ENCODE measurements at places on chromosomes 12 and 14. TPM values are rescaled to one million over a fixed set of nuclear protein-coding genes. Genes with fewer than 3 reads are reported as not detected.

ITGA7 gene
- 23.6 TPM for total RNA-seq

GRCh38 chr14:65866448-65866847 lies 453.9 kb downstream of the FUT8 start:
- no peak for DNase-seq

GRCh38 chr12:49346659-49347310 lies at the start of gene DNAJC22:
TSS of gene DNAJC22 (plus strand) at chr12:49346888. CDS start at chr12:49348873, 1,985 bp downstream.
- no peak for DNase-seq

DNA sequence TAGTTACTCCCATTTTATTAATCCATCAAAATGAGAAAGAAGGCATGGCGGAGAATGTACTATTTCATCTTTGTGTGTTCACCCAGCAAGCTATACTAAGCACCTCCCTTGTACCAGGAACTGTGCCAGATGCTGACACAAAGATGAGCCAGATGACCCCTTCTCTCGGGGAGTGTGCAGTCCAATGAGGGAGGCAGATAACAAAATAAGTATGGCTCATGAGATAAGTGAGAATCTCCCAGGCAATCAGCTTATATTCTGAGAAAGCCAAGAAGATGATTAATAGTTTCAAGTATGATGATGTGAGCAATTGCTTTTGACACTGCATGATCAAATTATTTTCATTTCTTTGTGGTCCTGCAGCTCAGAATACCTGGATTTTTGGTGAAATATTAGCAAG lies 1.3 kb upstream of the TMEM233 start:
- DNase-seq, result no peak

DNA sequence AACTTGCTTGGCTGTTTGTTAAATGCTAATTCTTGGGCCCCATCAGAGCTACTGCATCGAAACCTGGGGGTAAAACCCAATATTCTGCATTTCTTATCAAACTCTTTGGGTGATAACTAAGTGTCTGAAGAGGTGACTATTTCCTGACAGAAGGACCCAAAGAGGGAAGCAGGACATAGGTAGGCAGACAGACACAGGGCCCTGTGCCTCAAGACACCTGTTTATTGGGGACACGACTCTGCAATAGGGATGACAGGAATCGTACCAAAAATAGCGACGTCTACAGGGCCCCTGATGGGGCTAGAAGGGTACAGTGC lies 8.6 kb downstream of the ZNF219 start:
- DNase-seq, result no peak

TSPAN11 gene
- 2.5 TPM for total RNA-seq

DNA sequence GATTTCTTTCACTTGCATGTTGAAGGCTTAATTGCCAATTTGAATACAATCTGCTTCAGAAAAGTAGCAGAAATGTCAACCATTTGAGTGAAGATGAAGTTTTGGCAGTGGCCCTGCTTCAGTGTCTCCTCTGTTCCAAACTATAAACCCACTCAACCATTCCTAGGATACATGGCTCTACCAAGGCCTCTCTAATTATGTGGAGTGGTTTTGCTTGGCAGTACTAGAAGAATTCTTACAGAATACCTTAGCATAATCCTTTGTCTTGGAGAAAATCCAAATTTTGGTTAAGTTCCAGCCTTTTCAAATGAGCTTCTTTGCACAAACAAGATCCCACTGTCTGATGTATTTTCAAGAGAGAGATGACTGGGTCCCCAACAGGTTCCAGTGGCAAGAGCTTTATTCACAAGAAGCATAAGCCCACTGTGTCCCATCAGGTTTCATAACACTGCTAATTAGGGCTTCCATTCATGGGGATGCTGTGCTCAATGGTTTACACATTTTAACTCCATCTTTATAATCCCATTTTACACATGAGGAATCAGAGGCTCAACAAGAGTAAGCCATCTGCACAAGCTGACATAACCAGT lies 234.5 kb downstream of the IPO8 start:
- DNase-seq, result no peak

DNA sequence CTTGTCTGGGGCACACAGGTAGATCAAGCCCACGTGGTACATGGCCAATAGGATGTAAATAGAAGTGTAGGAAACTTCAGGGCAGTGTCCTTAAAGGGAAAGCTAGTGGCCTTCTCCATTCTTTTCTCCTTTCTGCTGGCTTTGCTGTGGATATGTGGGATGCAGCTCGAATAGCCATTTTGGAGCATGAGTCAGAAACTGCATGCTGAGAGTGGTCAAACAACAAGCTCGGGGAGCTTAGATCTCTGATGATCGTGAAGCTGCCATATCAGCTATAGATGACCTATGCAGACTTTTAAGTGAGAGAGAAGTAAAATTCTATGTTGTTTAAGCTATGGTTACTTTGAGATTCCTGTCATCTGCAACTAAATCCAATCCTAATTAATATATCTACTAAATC lies 241.3 kb upstream of the DAAM1 start:
- no peak for DNase-seq

P2RX7 gene
- total RNA-seq, result 8.6 TPM

GRCh38 chr14:39680777-39681176 lies 248.5 kb upstream of the FBXO33 start:
- no peak for DNase-seq

DNA sequence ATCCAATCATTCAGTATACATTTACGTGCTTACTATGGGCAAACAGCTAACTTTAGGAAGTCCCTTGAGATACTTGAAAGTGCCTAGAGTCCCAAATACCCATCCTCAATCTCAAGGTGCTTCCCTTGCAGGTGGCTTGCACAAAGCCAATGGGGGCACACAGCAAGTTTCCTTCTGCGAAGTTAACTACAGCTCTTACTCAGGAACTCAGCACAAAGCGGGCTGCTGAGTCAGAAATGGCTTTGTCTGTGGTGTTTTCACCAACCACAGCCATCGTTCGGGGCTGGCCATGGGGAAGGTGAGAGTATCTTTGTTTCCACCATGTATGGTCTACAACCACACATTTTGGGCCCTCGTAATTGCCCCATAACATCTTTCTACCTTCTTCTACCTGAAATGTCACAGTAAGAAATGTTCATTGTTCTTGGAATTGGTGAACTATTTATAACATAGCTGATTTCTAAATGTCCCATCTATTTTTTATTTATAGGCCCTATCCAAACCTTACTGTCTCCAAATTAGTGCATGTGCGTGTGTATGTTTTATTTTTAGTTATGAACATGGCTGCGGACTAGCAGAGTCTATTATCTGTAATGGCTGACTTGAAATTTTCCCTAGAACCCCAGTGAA lies 13.9 kb downstream of the MFAP5 start:
- DNase-seq, result no peak

- no peak for DNase-seq
These were observed 13.7 kb downstream of the KRT72 start for GRCh38 chr12:52587563-52587962.

GRCh38 chr14:52922059-52922458 lies 28.8 kb downstream of the FERMT2 start:
- DNase-seq, result no peak

GRCh38 chr12:76545486-76545885 lies 14.1 kb downstream of the OSBPL8 start:
- DNase-seq, result no peak

GRCh38 chr12:64137117-64137516 lies 85.0 kb downstream of the KICS2 start:
- no peak for DNase-seq

ARHGEF25 gene
- 28.7 TPM for total RNA-seq

CISTR gene
- total RNA-seq, result not detected

OASL gene
- 0.98 TPM for total RNA-seq

- DNase-seq, result no peak
These were observed 85.0 kb downstream of the FOXN3 start for GRCh38 chr14:89332031-89332430.

DNA sequence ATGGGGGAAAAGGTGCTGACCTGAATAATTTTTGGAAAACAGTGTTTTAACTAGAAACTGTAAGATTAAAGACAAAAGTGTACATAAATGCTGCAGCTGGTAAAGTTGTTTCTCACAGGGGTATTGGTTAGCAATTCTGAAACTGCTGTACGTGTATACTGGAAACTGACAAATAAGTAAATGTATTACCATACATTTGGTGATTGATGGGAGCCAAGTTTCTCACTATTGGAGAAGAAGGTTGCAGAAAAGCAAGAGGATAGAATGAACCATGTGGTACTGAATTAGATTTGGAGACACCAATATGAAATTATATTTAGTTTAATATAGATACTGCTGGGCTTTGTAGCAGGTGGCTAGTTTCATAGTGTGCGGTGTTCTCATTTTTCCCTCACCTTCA lies 19.6 kb upstream of the FBXO33 start:
- DNase-seq, result no peak

FITM1 gene
- total RNA-seq, result not detected

LPCAT3 gene
- 42.0 TPM for total RNA-seq

FZD10 gene
- 5.2 TPM for total RNA-seq

DNA sequence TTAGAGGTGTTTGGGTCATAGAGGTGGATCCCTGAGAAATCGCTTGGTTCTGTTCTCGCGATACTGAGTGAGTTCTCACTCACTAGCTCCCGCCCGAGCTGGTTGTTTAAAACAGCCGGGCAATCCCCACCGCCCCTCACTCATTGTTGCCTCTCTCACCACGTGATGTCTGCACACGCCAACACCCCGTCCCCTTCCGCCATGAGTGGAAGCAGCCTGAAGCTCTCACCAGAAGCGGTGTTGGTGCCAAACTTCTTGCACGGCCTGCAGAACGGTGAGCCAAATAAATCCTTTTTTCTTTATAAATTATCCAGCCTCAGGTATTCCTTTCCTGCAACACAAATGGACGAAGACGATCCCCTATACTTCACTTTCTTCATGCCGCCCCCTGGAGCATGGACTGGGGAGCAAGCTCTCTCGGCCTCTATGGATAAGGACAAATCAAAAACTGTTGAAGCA lies 45.4 kb upstream of the CCND2 start:
- no peak for DNase-seq

- no peak for DNase-seq
These were observed 4.4 kb downstream of the CCNB1IP1 start for GRCh38 chr14:20328705-20329104.
